ENCODE measurements at places on chromosomes 3 and 15. TPM values are rescaled to one million over a fixed set of nuclear protein-coding genes. Genes with fewer than 3 reads are reported as not detected.

- H3K4me3 ChIP-seq, result no peak overlapping the region
- H3K36me3 ChIP-seq, result no peaks in the 10 kb centered on the region
- H3K27ac ChIP-seq, result no peak overlapping the region
- DNase-seq, result no peak
- no peaks in the 10 kb centered on the region for H3K4me1 ChIP-seq
These were observed 65.3 kb downstream of the MEIS2 start for GRCh38 chr15:37034835-37035748.

DNA sequence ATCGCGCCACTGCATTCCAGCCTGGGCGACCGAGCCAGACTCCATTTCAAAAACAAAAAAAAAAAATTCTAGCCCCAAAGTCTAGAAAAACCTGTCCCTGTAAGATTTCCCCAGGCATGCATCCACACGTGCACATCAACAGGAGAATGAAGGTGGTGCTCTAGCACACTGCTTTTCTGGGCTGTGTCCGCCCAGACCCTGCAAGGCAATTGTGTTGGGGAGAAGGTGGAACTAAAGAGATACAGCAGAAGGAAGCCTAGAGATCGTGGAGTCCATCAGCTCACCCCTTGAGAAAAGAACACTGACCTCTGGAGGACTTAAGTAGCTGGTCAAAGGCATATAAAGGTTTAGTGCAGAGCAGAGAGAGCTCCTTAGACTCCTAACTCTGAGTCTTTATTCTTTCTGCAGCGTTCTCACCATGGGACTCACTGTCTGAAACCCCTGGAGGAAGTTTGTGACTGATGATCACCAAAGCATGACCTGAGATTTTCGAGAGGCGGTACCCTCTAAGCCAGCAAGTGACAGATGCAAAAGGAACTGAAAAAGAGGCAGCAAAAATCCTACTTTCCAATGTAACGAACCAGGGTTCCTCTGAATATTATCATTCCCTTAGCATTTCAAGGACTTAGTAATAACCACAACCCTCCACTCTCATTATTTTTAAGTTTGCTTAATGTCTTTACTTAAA is 179.8 kb downstream of the MEX3B start:
- H3K27ac ChIP-seq, result no peak overlapping the region
- H3K36me3 ChIP-seq, result no peaks in the 10 kb centered on the region
- no peak for DNase-seq
- no peak overlapping the region for H3K4me3 ChIP-seq

GRCh38 chr15:95247071-95247984 is 1016.0 kb downstream of the MCTP2 start:
- H3K4me1 ChIP-seq, result no peaks in the 10 kb centered on the region
- DNase-seq, result no peak
- H3K27me3 ChIP-seq, result no peaks in the 10 kb centered on the region
- no peaks in the 10 kb centered on the region for H3K36me3 ChIP-seq

DNA sequence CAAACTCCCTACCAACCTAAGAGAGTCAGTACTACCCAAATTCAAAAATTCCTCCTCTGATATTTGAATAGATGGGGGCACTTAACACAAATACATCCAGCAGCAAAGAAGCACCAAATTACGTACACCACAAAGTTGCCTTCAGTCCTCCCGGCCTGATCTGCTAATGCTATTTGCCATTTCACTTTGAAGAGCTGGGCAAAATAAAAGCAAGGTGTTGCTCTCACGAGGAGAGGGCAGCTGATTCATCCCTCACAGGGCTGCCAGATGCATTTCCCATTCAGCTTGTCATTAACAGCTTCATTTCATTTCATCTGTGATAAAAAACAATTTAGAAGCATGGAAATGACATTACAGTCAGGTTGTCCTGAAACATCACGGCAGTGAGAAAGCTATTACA is 283.4 kb upstream of the VEPH1 start:
- H3K27ac ChIP-seq, result no peak overlapping the region
- no peak overlapping the region for H3K4me3 ChIP-seq
- no peak for DNase-seq
- no peaks in the 10 kb centered on the region for H3K36me3 ChIP-seq
- H3K4me1 ChIP-seq, result peaks cover 7% of the 10 kb centered on the region

- no peak overlapping the region for H3K27ac ChIP-seq
- no peaks in the 10 kb centered on the region for H3K27me3 ChIP-seq
- H3K4me1 ChIP-seq, result no peaks in the 10 kb centered on the region
- no peak for DNase-seq
These were observed 11.5 kb downstream of the LIPC start for GRCh38 chr15:58443308-58443707.

- no peak overlapping the region for H3K27ac ChIP-seq
- H3K4me3 ChIP-seq, result no peak overlapping the region
- no peaks in the 10 kb centered on the region for H3K4me1 ChIP-seq
- no peak for DNase-seq
- H3K36me3 ChIP-seq, result no peaks in the 10 kb centered on the region
These were observed 65.5 kb downstream of the ARHGAP31 start for GRCh38 chr3:119359476-119360326.

DNA sequence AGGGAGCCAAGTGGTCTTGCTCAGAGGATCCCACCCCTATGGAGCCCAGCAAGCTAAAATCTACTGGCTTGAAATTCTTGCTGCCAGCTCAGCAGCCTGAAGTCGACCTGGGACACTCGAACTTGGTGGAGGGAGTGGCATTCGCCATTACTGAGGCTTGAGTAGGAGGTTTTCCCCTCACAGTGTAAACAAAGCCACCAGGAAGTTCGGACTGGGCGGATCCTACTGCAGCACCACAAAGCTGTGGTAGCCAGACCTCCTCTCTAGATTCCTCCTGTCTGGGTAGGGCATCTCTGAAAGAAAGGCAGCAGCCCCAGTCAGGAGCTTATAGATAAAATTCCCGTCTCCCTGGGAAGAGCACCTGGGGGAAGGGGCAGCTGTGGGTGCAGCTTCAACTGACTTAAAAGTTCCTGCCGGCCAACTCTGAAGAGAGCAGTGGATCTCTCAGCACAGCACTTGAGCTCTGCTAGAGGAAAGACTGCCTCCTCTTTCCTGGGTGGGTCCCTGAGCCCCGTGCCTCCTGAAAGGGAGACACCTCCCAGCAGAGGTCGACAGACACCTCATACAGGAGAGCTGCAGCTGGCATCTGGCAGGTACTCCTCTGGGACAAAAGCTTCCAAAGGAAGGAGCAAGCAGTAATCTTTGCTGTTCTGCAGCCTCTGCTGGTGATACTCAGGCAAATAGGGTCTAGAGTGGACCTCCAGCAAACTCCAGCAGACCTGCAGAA is 576.3 kb upstream of the NECTIN3 start:
- H3K27me3 ChIP-seq, result no peaks in the 10 kb centered on the region
- H3K36me3 ChIP-seq, result no peaks in the 10 kb centered on the region
- H3K27ac ChIP-seq, result no peak overlapping the region

GRCh38 chr3:195159814-195160165 is 111.2 kb downstream of the XXYLT1 start:
- no peaks in the 10 kb centered on the region for H3K27me3 ChIP-seq
- no peaks in the 10 kb centered on the region for H3K36me3 ChIP-seq
- H3K4me3 ChIP-seq, result no peak overlapping the region

GRCh38 chr15:41804361-41804760 is 23.5 kb upstream of the JMJD7 start:
- peak; percentile 89 for DNase-seq
- no peaks in the 10 kb centered on the region for H3K36me3 ChIP-seq
- H3K27me3 ChIP-seq, result no peaks in the 10 kb centered on the region
- peaks cover 3% of the 10 kb centered on the region for H3K4me1 ChIP-seq
- H3K27ac ChIP-seq, result peak overlapping the region; percentile 84

- H3K36me3 ChIP-seq, result no peaks in the 10 kb centered on the region
- no peaks in the 10 kb centered on the region for H3K27me3 ChIP-seq
- DNase-seq, result no peak
- H3K4me1 ChIP-seq, result no peaks in the 10 kb centered on the region
These were observed 151.0 kb downstream of the CPNE4 start for GRCh38 chr3:131883711-131884407.

GRCh38 chr3:113186566-113186965 is 24.8 kb upstream of the BOC start:
- H3K27ac ChIP-seq, result no peak overlapping the region
- no peak overlapping the region for H3K4me3 ChIP-seq
- DNase-seq, result no peak
- no peaks in the 10 kb centered on the region for H3K4me1 ChIP-seq
- H3K27me3 ChIP-seq, result no peaks in the 10 kb centered on the region

GRCh38 chr15:23038726-23039142 is 635 bp downstream of the TUBGCP5 start:
- DNase-seq, result no peak
- peak overlapping the region; percentile 41 for H3K27ac ChIP-seq
- no peaks in the 10 kb centered on the region for H3K4me1 ChIP-seq

GRCh38 chr3:151278230-151278629 is at the start of gene P2RY14:
TSS of gene P2RY14 (minus strand) at chr3:151278542. CDS start at chr3:151214316, 64,226 bp downstream.
- no peak for DNase-seq
- H3K36me3 ChIP-seq, result no peaks in the 10 kb centered on the region
- H3K4me3 ChIP-seq, result no peak within 1 kb of the TSS

GRCh38 chr3:118527514-118528044 is 507.1 kb downstream of the IGSF11 start:
- no peak for DNase-seq
- no peak overlapping the region for H3K27ac ChIP-seq
- H3K36me3 ChIP-seq, result no peaks in the 10 kb centered on the region
- H3K4me1 ChIP-seq, result no peaks in the 10 kb centered on the region

The CCDC39 gene
- 0.32 TPM for total RNA-seq

The GANC gene
- 34.5 TPM for total RNA-seq
